Activated CD4-positive, alpha-beta T cell treated with anti-CD3 and anti-CD28 coated beads, Interleukin-2, amount 50 U/mL, for 24 hours (primary cell): ENCODE measurements at places on chromosomes 7 and 10.
A peak's percentile ranks its signal among the peaks of the same experiment; 100 is the strongest.

- no peak for DNase-seq
Measured at GRCh38 chr10:80506189-80506575, 31.5 kb upstream of the SH2D4B start.

DNA sequence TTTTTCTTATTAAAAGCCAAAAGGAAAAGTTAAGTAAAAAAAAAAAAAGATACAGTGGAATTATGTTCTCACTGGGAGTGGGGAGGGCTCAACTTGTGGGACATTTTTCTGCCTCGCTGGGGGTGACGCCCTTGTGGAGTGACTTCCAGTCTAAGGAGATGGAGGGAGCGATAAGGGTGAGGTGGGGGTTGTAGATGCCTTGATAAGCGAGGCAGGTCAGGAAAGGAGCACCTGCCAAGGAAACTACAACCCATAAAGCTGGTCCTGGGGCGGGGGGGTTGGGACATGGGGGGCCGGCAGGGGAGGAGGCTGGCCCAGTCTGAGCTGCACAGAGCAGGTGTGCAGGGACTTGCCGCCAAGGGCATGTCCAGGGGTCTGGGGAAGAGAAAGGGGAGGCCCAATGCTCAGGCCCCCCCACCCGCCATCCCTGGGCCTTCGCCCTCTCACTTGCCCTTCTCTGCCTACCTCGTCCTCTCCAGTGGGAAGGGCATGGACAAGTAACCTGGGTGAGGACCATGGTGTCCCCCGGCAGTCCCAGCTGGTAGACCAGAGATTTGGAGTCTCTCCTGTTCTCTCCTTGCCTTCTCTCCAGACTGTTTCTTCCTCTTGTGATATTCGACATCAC is 2.5 kb upstream of the TRPV5 start:
- no peak for DNase-seq

GRCh38 chr7:135597926-135598305 is 40.2 kb downstream of the NUP205 start:
- no peak for DNase-seq

- no peak for DNase-seq
Measured at GRCh38 chr10:5832946-5833345, 19.7 kb upstream of the GDI2 start.

DNA sequence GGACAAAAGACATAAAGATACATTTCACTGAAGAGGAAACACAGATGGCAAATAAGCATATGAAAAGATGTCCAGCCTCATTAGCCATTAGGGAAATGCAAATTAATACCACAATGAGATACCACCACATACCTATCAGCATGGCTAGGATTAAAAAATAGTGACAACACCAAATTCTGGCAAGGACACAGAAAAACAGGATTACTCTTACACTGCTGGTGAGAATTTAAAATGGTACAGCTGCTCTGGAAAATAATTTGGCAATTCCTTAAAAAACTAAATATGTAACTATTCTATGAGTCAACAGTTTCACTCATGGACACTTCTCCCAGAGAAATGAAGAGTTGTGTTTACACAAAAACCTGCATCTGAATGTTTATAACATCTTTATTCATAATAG is 121.1 kb downstream of the C10orf90 start:
- no peak for DNase-seq

- DNase-seq: no peak
Measured at GRCh38 chr7:28806841-28807240, 151.3 kb downstream of the TRIL start.

- no peak for DNase-seq
Measured at GRCh38 chr7:26208040-26208439, 6.5 kb downstream of the CBX3 start.

DNA sequence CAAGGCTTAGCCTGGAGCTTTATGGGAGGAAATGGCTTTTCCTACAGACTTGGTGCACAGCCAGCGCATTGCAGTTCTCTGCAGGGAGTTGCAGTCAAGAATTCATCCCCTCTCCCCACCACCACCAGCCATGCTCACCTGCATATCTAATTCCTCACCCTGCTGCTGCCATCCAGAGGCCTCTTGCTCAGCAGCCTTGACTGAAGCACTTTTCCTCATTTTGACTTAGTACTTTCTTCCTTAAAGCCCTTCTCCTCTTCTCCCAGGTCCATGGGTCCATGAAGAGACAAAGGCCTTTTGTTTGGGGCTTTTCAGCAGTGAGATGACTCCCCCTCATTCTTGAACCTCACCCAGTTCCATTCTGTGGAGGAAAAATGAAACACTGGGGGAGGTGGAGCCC is 39.7 kb upstream of the GPR141 start:
- no peak for DNase-seq

DNA sequence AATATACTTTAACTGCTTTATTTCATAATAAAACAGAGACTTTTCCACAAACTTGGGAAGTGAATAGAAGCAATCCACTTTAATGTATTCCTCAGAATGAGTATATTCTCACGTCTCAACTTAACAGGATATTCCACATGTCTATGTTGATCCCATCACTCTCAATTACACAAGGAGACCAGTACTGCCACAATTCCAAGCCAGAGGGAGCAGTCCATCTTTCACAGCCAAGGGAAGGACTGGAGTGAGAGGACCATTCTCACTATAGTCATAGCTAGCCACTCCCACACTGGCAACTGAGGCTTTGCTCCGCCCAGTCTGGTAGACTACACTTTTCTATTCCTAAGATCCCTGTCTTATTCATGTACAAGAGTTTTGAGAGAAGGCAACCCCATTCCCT is 553.9 kb downstream of the CNTNAP2 start:
- DNase-seq: no peak

DNA sequence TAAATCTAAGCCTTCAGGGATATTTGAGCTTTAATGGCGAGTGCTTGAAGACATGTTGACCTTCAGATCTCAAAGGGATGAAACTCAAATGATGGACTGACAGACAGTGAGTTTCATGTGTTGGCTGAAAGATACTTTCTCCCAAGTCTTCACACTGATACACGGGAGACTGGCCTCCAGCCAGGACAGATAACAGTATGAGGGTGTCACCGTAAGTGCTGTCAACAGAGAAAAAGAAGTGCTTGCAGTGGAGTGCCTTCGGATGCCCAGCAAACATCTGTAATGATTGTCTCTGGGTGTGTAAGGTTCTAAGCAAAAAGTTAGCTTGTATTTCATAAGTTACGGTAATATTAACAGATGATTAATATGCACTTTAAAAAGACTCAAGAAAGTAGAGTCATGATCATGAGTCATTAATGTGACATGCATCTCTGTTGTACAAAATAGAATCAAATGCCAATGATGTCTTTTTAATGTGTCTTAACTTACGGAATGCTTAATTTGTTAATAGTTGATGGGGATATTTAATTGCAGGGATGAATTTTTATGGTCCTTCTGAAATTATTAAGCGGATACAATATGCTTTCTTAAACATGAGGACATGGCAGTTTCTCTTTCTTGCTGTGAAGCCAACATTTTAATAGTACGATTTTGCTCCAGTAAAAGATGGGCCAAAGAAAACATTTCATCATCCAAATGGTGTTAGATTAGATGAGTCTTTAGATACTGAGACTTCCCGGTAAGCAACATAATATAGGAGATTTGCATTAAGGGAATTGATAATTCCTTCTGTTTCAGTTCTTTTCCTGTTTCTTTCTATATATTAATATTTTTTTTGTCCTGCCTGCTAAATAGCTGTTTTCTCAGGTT is 292.5 kb downstream of the GALNT17 start:
- DNase-seq: no peak

GRCh38 chr10:34185998-34186397 is 629.1 kb downstream of the PARD3 start:
- DNase-seq: no peak

- DNase-seq: no peak
Measured at GRCh38 chr7:124205526-124205925, 172.7 kb upstream of the TMEM229A start.

DNA sequence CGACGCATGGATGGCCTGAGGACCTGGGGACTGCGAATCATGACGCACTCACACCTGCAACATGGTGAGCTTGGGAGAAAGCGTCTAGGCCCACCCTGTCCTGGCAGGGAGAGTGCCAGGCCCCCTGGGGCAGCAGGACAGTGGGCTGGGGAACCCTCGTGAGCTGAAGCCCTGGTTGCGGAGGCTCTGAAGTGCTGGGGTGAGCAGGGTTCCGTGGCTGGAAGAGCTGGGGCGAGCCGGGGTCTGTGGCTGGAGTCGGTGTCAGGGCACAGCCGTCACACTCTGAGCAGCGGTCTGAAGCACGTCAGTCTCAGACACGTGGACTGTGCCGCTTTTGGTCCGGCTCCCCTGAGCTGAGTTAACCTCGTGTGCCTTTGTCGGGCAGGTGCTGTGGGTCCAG is 4.7 kb downstream of the SUN1 start:
- no peak for DNase-seq

- DNase-seq: no peak
Measured at GRCh38 chr7:44218418-44219201, 17.8 kb downstream of the YKT6 start.

- no peak for DNase-seq
Measured at GRCh38 chr7:2687338-2687869, 598 bp upstream of the AMZ1 start.

- DNase-seq: no peak
Measured at GRCh38 chr7:73443548-73444255, 10.1 kb downstream of the FZD9 start.

DNA sequence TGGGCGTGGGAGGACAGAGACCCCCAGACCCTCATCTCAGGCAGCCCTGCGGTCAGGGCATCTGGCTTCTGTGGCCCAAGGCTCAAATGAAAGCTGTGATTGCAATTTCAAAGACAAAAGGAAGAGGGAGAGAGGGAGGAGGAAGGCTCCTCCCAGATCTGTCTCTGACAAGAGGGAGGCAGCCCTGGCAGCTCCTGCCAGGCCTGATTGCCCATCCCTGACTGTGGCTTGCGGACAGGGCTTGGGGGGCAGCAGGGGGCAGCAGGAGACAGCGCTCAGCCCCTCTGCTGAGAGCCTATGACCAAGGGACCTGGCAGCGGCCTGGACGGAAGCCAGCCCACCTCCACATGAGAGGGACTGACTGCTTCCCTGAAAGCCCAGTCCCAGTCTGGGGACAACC is 91.8 kb downstream of the PTPRN2 start:
- no peak for DNase-seq

DNA sequence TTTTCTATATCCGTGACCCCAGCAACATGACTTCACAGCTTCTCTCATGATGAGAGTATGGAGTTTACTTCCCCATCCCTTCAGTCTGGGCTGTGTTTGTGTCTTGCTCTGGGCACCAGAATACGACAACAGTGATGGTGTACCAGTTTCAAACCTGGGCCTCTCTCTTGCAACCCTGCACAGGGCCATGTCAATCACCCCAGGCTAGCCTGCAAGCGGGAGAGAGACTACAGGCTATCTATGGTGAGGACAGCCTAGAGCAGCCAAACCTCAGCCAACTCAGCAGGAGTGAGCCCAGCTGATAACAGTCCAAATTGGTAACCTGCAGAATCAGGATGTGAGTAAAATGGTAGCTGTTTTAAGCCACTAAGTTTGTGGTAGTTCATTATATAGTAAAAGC is 235.8 kb downstream of the CHCHD3 start:
- no peak for DNase-seq

GRCh38 chr7:51288896-51289622 is 27.6 kb downstream of the COBL start:
- no peak for DNase-seq

GRCh38 chr10:128173386-128173785 is 47.2 kb upstream of the MKI67 start:
- no peak for DNase-seq

GRCh38 chr10:11853468-11853867 is 30.3 kb downstream of the PROSER2 start:
- no peak for DNase-seq

DNA sequence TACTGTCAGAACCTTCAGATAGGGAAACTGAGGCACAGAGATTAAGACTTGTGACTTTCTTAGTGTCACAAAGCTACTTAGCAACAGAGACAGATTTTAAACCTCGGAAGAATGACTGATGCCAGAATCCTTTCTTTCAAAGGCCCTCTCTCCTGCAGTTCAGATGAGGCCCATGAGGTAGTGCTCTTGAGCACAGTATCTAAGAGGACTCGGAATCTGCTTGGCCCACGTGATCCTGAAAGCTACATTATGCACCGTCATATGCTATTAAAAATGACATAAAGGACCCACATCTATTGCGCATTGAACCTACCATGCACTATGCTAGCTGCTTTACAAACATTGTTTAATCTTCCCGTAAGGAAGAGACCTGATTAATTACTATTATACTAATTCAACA is 355.9 kb downstream of the SFMBT2 start:
- no peak for DNase-seq

DNA sequence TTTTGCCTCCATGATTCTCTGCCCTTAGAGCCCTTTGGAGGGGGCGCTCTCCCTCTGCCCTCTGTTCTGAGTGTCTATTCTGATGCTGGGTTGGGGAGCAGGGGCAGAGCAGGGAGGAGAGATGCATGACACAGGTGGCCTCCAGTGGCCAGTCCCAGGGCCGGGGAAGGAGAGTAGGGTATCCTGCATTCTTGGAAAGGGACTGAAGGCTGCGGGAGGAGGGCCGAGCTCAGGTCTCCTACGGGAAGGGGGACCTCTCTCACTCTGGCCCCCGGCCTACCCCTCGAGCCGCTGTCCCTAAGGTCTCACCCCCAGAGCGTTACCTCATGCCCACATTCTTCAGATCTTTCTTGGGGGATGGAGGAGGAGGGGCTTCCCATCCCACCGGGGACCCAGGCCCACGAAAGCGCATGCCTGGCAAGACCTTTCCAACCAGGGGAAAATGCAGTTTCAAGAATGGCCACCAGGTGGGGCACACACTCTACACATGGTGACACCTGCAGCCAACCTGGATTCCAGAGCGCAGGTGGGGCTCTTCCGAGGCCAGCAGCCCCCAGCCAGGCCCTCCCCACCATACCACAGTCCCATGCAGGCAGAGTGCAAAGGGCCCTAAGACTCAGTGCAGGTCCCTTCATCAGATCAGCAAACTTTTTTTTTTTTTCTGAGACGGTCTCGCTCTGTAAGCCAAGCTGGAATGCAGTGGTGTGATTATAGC is 86.4 kb downstream of the MYL10 start:
- peak; percentile 71 for DNase-seq

- no peak for DNase-seq
Measured at GRCh38 chr10:89526358-89526757, 9.0 kb downstream of the SLC16A12 start.

- no peak for DNase-seq
Measured at GRCh38 chr10:89518108-89518507, 17.3 kb downstream of the SLC16A12 start.

GRCh38 chr10:86599729-86600128 is 54.6 kb upstream of the OPN4 start:
- DNase-seq: no peak

DNA sequence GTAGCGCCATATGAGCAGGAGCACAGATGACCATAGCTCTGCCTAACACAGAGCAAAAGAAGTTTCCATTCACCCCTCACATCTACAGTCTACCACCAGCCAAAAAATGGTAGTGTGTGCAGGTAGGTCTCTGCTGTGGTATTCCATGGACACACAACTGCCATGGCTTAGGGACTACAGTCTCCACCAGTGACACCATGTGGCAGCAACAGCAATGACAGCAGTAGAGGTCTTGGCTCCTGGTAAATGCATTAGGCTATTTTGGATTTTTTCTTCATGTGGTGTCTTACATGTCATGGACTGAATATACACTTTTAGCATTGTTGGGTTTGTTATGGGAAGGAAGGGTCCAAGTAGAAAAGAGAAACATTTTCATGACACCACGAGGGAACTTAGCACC is 70.1 kb upstream of the CABCOCO1 start:
- no peak for DNase-seq

- DNase-seq: no peak
Measured at GRCh38 chr7:78020874-78021249, 222.3 kb downstream of the PHTF2 start.
